D721Med (cell line): ENCODE measurements at places on chromosomes 4 and X.

GRCh38 chr4:66193487-66193886 is 523.2 kb upstream of the EPHA5 start:
- no peak for DNase-seq

- DNase-seq: no peak
Observed at GRCh38 chr4:41160012-41160789, 54.1 kb downstream of the APBB2 start.

DNA sequence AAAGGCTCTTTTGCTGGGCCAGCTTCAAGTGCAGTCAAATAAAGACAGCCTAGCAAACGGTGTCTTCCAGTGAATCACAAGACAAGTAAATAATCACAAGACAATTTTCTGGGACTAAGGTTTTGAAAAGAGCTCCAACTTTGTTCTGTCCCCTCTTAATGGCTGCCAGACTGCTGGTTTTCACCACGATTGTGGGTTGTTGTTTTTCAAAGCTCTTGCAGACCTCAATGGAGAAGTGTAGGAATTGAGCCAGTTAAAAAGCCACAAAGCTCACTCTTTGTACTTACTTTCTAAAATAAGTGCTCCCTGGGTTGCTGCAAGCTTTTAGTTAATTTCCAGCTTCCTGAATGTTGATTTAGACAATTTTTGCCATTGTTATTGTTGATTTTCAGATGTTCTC is 405.8 kb upstream of the HTR2C start:
- DNase-seq: no peak

DNA sequence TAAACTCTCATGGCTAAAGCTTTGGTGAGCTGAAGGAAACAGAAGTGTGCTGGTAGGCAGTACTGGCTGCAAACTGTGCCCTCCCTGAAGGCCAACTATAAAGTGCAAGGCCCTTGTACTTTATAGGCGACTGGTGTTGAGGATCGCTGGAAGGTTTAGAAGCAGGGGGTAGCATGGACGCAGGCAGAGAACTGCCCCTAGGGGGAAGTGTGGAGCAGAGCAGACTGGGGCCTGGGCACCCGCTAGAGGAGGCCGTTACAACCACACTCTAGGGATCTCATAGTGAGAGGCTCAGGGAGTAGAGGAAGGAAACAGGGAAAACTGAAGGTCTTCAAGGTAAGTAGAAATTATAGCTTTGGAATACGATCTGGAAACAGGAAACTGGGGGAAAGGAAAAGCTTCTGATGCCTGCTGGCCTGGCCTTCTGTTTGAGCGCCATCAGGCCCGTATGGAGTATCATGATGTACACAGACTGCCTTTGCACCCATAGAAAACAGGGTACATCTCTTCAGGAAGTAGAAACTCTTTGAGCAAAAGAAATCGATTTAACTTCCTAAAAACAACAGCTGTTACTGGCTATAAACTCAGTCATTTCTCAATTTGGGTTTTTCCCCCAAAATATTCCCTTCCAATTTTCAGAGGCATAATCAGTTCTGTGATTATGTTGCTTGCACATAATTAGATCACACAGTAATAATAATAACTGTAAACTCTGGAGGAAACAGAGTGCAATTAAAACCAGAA is 23.9 kb upstream of the TMSB4X start:
- DNase-seq: no peak

GRCh38 chr4:89835413-89835812 is 1.5 kb downstream of the SNCA start:
- DNase-seq: no peak

DNA sequence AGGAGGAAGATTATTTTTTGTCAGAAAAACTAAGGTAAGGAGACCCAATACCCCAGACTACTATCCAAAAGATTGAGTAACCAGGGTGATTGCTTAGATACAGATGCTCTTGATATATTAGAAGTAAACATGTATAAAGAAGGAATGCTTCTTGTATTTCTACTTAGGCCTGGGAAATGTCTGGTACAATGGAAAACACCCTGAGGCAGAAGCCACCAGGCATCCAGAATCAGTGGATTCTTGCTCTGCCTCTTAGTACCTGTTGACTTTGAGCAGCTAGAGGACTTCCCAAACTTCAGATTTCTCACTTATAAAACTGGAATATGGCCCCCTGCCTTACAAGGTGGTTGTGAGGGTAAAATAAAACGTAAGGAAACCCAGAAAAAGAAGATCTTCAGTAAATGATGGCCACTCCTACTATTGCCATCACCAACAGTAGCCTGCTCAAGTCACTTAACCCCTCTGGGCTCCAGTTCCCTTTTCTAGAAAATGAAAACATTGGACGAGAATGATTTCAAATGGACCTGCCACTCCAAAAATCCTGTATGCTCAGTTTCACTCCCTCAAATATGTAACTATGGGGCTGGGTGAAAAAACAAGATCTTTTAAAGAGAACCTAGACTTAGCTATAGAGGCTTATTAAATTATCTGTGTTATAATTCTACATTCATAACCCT is 56.6 kb downstream of the AMELX start:
- no peak for DNase-seq

- peak; percentile 7 for DNase-seq
Observed at GRCh38 chrX:101287402-101287801, 3.7 kb downstream of the TAF7L start.

DNA sequence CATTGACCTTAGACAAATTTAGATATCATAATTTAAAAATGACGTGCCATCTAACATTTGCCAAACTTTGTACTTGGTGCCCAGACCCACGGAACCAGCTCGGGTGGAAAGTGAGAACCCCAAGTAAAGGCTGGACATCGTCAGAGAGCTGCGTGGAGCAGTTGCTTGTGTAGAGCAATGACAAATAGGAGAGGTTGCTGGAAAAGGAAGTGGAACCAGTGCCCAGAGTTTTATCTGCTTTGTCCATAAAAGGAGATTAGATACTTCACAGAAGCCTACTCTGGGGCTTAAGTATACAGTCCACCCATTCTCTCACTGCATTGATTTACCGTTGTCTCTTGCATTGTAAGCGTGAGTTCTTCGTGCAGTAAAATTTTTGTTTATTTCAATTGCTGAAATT is 5.4 kb upstream of the TBC1D1 start:
- DNase-seq: no peak

DNA sequence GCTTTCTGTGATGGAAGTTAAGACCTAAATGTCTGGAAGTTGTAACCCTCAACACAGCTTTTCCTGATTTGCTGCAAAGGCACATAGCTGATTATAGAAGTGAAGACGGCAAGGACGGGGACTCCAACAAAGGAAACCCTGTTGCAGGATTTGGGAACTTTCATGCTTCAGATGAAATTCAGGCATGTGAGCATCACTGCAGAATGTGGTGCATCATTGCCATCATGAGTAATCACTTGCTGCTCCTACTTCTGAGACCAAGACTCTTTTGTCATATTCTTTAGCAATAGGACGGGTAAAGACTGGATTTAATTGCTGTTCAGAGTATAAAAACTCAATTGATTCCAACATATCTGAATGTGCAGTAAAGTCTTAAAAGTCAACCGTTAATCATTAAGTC is 35.8 kb downstream of the YIPF6 start:
- no peak for DNase-seq

DNA sequence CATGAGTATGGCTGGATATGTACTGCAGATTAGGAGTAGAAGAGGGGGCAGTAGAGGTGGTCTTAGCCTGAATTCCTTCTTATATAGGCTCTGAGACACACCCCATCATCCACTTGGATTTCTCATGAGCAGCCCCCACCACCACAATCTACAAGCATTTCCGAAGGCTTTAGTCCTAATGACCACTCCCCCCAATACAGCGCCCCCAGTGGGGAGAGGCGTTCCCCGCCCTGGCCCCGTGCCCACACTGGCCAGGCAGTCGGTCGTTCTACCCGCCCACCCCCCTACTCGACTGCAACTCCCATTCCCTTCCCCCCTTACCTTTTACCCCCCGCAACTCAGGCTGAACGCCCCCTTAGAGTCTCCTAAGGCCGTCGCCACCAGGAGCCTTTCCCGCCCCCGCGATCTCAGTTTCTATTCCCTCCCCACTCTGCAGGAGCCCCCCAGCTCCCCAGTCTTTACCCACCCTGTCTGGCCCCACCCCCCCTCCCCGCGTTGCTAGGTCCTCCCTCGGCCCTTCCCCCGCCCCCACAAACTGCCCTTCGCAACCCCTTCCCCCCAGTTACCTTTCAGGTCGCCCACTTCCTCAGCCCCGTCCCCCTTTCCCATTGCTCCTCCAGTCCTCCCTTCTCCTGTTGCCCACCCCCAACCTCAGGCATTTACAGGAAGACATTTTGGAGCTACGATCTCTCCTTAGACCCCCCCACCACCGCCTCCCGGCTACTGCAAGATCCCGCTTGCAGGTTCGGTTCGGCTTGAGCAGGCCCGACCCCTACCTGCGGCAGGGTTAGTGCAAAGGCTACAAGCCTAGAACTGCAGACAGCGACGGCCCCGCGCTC is 468 bp downstream of the ZMYM3 start:
- DNase-seq: no peak

GRCh38 chr4:164989471-164989870 is 12.0 kb upstream of the TRIM61 start:
- no peak for DNase-seq

DNA sequence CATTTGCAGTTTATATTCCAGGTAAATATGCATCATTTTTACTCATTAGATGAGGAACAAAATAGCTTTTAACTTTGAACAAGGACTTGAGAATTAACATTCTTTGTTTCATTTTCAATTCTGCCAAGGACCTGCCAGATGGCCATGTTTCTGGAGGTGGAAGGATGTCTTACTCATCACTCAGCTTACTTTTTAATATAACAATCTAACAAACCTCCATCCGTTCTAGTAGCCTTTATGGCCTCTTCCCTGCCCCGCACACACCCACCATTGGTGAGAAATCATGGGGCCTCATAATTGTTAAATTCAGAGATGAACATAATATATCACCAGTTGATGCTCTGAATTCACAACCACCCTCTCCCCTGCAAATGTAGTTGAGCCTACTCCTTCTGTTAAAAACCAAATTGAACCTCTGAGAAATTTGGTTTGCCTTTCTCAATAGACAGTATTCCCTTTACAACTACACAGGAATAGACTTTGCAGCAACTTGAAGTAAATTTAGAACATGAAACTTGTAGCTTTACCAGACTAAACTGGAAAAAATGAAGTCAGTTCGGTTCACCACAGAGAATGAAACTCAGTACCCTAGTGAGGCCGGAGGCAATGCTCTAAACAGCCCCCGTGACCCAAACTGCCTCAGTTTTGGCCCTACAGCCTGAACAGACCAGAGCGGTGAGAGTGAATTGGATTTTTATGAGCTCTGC is 50.1 kb upstream of the ACSL4 start:
- DNase-seq: no peak
